ENCODE measurements at places on chromosomes 6 and 20.

GRCh38 chr6:50707191-50707590 is 6.1 kb upstream of the TFAP2D start:
- DNase-seq, result no peak

DNA sequence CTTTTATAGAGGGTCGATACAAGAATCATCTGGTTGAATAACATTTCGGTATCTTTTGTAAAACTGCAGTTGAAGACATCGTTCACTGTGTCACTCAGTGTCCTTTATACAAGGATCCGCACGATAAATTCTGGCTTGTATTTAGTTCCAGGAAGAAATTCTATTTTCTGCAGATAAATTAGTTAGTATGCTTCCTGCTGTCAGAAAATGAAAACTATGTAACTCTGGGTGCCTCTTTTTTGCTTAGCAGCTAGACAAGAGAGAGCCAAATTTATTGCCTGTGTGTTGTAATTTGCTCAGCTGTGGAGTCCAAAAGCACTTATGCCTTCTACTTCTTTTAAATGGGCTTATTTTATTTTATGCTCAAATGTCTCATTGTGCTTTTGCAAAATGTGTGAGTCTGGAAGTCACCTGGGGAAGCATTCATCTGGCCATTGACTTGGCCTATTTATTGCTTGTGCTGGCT is 56.5 kb upstream of the KCNK16 start:
- DNase-seq, result no peak

DNA sequence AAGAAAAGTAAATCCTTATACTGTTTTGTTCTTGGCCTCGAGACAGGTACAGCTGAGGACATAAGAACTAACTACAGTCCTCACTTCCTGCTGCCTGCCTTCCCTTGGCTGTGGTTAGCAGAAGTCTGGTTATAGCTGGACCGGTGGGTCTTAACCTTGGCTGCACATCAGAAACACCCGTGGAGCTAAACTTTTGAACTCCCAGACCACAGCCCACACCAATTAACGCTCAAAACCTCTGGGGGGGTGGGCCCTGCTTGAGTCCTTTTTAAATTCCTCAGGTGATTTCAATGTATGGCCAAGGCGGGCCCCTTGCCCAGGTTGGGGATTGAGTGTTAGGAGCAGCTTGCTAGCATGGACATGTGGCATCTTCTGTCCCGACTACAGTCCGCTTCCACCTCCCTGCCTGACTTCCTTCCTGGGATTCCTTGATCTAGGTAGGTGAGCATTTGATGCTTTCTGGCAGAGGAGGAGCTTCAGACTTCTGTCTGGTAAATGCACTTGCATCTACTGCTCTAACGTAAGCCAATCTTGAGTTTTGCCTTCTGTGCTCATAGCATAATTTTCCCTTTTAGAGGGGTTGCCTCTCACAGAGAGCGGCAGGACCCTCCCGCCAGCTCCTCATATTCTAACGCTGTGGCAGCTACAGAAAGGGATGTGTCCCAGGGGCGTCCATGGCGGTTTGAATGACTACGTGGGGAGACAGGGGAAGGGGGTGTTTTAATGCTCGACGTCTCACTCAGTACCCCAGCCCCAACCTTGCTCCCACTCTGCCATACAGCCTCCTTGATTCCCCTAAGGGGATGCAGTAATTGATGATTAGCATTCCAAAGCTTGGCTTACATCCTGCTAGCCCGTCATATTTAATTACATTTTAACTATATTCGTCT is 390.1 kb downstream of the ZFAND3 start:
- no peak for DNase-seq

DNA sequence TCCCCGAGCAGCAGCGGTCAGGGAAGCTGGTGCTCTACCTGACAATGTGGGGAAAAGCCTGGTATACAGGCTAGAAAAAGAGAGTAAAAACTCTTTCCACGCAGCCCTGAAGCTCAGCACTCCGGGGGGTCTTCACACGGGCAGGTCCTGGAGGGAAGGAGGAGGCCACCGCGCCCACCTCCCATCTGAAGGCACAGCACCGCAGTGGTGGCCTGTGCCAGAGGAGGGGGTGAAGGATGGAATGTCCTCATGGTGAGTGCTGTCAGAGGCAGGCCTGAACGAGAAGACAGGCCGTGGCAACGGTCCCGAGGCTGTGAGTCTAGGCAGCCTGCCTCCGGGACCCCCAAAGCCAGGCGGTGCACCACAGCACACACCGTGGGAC is 5.8 kb downstream of the SLC2A4RG start:
- no peak for DNase-seq

- no peak for DNase-seq
These were observed 153.3 kb upstream of the ENPP5 start for GRCh38 chr6:46323966-46324622.
